ENCODE measurements at places on chromosomes 7 and 10.

GRCh38 chr10:123858077-123858681 is 33.4 kb downstream of the CPXM2 start:
- DNase-seq = no peak

DNA sequence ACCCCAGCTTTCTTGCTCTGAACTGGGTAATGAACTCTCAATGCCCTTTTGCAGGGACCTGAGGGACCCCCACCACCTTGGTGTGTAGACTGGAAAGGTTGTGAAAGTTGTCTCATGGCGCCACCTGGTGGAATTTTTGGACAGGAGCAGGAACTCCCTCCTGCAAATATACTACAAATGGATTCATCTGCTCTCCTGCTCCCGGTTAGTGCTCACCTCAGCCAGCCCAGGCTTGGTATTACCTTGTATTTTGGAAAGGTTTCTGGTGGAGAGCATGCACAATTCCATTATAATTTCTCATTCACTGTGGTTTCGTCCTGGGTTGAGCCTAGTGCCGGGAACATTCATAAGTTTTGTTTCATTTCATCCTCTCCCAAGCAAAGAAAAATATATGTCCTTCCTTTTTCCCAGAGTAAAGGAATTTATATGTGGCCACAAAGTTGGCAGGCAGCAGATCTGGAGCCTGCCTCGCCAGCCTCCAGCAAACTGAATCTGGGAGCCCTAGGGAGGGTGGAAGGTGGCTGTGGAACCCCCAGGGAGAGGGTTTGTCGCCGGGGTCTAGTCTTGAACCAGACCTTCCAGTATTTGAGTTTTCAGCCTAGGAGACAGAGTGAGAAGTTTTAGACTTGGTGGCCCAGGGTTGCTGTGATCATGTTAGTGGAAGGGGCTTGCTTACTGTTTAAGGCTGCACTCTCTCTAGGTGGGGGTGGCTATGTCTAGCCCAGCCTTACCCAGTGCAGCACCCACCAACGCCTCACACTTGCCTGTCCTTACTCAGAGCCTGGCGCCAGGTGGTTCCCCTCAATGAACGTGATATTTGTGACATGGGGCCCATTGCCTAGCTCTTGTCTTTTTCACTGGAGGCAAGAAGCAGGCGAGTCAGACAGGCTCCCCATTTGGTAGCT is 9.5 kb downstream of the FAM241B start:
- DNase-seq = no peak

- DNase-seq = no peak
These were observed 43.9 kb upstream of the ARHGAP12 start for GRCh38 chr10:31972519-31973041.

- no peak for DNase-seq
These were observed 82.1 kb downstream of the ZRANB1 start for GRCh38 chr10:125023862-125024496.
